ENCODE measurements at places on chromosomes 4 and X. TPM values are rescaled to one million over a fixed set of nuclear protein-coding genes. Genes with fewer than 3 reads are reported as not detected.

Gene SPANXD
- not detected for polyA plus RNA-seq

Gene USP17L29
- polyA plus RNA-seq, result not detected

Gene PPEF2
- not detected for polyA plus RNA-seq

Gene PABPC1L2B
- polyA plus RNA-seq, result not detected

Gene DIPK2B
- 6.8 TPM for polyA plus RNA-seq

Gene TMPRSS11A
- not detected for polyA plus RNA-seq

Gene SMR3A
- not detected for polyA plus RNA-seq

Gene TCEAL7
- polyA plus RNA-seq, result 1.3 TPM

Gene FAM241A
- polyA plus RNA-seq, result 2.7 TPM

Gene PAGE5
- polyA plus RNA-seq, result not detected

Gene GAGE12H
- polyA plus RNA-seq, result not detected

Gene SLC7A11
- polyA plus RNA-seq, result 2.0 TPM

Gene CT45A3
- not detected for polyA plus RNA-seq

Gene IRF2
- 16.4 TPM for polyA plus RNA-seq

Gene GPRASP3
- 0.87 TPM for polyA plus RNA-seq

Gene PNPLA4
- 13.2 TPM for polyA plus RNA-seq

Gene TEX13C
- polyA plus RNA-seq, result not detected

Gene SSX2B
- polyA plus RNA-seq, result not detected

Gene IL3RA
- polyA plus RNA-seq, result 19.4 TPM

Gene GASK1B
- polyA plus RNA-seq, result 27.4 TPM

Gene IL2
- not detected for polyA plus RNA-seq

Gene CCNI
- 106 TPM for polyA plus RNA-seq

Gene VCX2
- polyA plus RNA-seq, result not detected

Gene BEX2
- 52.5 TPM for polyA plus RNA-seq

Gene FAM149A
- 2.5 TPM for polyA plus RNA-seq

Gene MBNL3
- polyA plus RNA-seq, result 2.1 TPM

Gene TREX2
- 0.61 TPM for polyA plus RNA-seq

Measured in lung (tissue), 17 donors.